ENCODE measurements at places on chromosomes 3 and 15.
A peak's percentile ranks its signal among the peaks of the same experiment; 100 is the strongest.

DNA sequence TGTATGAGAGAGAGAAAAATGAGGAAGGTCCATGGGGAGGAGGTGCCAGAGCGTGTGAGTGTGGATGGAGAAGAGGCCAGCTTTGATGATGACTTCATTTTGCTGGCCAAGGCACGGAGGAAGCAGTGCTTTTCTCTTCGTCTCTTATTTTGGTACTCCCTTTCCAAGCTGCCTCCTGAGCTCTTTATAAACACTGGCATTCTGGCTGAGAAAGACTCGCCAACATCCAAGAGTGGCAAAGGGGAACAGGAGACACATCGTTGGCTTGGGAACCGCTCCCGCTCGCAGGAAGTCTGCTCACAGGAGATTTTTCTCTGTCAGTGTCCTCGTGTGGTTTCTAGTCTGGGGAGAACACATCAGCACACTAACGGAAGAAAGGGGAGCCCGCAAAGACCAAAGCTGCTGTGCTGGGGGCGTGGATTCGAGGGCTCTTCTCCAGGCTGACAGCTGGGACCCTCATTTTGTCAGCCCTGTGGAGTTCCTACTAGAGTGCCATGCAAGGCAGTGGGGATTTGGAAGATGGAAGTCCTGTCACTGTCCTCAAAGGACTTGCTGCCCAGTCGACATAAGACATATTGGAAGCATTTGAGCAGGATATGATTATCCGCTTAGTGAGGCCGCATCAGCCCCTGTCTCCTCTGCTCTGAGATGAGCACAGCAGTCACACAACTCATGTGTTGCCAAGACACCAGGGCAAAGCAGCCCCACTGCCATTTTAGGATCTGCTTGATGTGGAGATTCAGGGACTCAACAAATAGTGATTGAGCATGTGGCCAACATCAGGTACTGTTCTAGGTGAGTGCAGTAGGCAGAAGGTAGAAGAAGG is 8.0 kb upstream of the SEMA4B start:
- no peak for DNase-seq

DNA sequence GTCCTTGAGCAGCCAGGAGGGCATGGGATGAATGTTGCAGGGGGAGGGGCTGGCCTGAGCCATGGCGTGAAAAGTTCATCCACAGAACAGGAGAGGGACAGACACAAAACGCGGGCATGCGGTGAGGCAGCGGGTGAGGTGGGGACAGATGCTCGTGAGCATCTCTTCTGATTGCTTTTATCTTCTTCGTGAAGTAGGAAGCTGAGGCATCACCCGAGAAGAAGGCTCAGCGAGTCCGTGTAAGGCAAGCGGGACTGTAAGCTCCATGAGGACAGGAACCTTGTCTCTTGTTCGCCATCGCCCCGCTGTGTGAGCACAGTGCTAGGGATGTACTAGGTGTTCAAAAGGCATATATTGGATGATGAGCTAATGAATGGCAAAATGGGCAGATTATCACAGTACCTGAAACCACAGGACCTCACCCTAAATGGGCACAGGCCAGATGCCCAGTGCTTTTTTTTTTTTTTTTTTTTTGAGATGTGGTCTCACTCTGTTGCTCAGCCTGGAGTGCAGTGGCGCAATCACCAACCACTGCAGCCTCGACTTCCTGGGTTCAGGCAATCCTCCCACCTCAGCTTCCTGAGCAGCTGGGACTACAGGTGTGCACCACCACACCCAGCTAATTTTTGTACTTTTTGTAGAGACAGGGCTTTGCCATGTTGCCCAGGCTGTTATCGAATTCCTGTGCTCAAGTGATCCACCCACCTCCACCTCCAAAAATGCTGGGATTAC is 46.8 kb downstream of the CPN2 start:
- DNase-seq = no peak

DNA sequence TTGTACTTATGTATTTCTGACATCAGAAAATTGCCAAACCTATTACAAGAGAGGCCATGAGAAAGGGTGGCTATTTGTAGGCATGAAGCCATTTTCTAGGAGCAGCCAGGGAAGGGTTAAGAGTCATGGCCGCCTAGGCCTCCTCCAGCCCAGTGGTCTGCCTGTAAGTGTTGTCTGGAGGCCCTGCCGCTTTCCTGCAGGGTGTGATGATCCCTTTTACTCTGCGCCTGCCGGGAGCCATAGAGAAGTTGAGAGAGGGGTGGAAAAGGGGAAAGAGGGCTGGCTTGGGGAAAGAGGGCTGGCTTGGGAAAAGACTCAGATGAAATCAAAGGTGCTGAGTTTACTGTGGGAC is 29.1 kb upstream of the KCTD6 start:
- no peak for DNase-seq

DNA sequence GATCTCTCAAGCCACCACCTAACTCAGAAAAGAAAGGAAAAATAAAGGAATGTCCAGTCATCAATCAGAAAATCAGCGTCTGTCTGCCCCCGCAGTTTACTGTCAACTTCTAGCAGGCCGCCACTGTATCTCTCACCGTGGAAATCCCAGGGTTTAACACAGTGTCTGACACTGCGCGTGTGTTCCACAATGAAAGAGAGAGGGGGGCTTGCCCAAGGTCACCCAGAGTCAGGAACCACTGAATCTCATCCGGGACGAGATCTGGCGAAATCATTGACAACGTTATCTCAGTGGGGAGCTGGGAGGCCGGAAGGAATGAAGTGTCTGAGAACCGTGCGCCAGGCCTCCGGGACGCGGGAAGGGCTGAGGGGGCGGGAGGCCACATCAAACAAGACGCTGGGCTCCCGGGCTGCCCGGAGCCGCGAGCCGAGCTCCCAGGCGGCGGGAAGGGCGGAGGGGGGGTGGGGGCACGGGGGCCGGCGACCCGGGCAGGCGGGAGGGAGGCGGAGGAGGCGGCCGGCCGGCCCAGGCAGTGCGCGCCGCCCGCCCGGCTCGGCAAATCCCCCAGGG is 2.2 kb upstream of the HES1 start:
- DNase-seq = no peak

- DNase-seq = no peak
These were observed 708 bp upstream of the PTPN23 start for GRCh38 chr3:47380026-47380600.

- DNase-seq = no peak
These were observed 11.4 kb downstream of the SPRED1 start for GRCh38 chr15:38263996-38264395.

DNA sequence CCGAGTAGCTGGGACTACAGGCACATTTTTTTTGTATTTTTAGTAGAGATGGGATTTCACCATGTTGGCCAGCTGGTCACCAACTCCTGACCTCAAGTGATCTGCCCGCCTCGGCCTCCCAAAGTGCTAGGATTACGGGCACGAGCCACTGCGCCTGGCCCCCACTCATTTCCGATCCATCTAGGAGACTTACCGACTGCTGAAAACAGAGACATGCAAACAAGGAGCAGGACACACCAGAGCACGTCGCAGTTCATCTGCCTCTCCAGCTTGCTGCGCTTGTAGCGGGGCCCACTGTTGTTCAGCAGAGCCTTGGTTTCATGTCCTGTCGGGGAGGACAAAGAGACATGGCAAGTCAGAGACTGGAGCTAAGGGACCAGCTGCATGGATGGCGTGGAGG is 137.4 kb downstream of the ATP10A start:
- no peak for DNase-seq

- peak; percentile 8 for DNase-seq
These were observed at the start of gene MRAS for GRCh38 chr3:138347960-138348753. MRAS (plus strand) TSS chr3:138348579; CDS start chr3:138372884, 24,305 bp downstream.

DNA sequence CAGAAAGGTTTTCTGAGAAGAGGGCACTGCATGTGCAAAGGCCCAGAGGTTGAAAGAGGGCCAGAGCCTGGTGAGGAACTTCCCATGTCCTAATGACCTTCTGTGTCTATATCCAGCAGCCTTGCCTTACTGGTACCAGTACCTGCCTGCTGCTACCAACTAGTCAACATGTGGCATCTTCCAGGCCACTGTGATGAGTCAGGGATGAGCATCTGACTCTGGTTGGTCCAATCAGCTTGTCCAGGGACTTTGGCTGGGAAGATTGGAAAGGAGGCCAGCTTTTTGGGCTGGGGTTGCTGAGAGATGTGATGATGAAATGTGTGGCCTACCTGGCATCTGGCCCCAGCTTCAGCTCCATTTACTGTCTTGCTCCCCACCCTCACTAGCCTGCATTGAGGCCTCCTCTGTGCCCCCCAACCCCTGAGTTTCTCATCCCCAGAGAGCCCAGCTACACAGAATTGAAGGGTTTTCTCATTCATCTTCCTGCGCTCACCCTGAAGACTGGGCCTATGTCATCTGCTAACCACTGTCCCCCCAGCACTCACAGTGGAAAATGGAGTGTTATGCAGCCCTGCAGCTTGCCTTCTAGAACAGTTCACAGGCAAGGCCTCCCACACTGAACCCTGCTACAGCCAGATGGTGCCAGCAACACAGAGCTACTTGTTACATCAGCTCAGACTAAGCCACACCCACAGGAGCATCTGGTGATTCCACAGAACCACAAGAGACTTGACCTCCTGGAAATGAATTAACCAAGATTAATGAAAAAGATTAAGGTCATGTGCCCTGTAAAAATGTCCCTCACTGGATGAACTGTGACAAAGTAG is 1.3 kb upstream of the TWF2 start:
- peak; percentile 50 for DNase-seq

DNA sequence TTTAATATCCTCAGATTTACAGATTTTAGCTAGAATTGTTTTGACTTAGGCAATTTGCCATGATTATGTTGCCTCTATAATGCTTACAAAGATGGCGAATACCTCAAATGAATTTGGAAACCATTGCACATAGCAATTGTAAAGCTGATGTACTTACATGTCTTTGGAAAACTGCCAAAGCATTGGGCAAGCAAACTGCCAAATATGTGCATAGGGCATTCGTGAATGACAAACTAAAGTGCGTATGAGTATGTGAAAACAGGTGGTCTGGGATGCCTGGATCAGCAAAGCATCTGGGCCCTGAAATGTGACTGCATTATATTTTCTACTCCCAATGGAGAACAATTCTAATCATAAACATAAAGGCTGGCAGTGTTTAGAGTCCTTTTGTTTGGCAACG is 445.3 kb upstream of the ROBO1 start:
- no peak for DNase-seq
